ENCODE measurements at places on chromosomes 6 and 20. TPM values are rescaled to one million over a fixed set of nuclear protein-coding genes. Genes with fewer than 3 reads are reported as not detected.

- no peak for DNase-seq
These were observed 27.6 kb downstream of the KIF25 start for GRCh38 chr6:168024951-168025510.

The LTA gene
- total RNA-seq = not detected

The GPSM3 gene
- 80.6 TPM for total RNA-seq

The DNAH8 gene
- total RNA-seq = not detected

GRCh38 chr6:139860203-139860602 is 485.8 kb upstream of the CITED2 start:
- no peak for DNase-seq

- no peak for DNase-seq
These were observed 698.2 kb downstream of the COL12A1 start for GRCh38 chr6:74507649-74508048.

DNA sequence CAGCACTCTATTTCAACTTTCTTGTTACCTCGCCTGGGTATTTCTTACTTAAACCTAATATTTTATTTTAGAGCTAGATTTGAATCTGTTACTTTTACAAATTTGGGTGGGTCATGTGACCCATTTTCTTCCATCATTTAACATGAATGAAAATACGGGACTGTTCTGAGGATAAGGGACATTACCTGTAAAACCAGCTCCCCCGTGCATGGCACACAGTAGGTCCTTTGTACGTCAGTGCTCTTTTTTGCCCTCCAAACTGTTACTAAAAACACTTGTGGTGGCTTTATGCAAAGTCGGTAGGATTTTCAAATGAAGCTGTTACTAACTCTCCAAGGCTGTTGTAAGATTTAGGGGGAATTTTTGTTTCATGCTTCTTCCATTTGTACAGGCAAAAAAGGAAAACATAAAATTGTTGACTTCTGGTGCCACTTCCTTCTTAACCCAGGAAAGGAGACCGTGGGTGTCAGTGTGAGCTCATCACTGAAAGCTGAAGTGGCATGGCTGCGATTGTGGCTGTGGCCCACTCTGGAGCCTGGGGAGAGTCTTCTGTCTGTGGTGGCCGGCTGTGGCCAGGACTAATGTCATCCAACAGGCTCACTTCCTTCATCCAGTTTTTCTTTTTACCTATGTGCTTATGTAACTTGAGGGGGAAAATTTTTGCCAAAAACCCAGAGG is 40.2 kb upstream of the PXDC1 start:
- no peak for DNase-seq

The NOTCH4 gene
- 1.1 TPM for total RNA-seq

- no peak for DNase-seq
These were observed 15.6 kb upstream of the CBFA2T2 start for GRCh38 chr20:33474097-33474873.

DNA sequence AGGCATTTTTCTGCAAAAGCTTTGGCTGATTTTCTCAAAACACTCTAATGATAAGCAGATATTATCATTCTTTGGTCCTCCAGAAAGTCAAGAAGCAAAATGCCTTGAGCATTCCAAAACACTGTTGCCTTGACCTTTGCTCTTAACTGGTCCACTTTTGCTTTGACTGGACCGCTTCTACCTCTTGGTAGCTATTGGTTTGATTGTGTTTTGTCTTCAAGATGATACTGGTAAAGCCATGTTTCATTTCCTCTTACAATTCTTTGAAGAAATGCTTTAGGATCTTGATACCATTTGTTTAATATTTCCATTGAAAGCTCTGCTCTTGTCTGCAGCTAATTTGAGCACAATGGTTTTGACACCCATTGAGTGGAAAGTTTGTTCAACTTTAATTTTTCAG is 35.6 kb upstream of the SDHAF4 start:
- no peak for DNase-seq

GRCh38 chr6:129342243-129342642 is 367.7 kb downstream of the ARHGAP18 start:
- DNase-seq = no peak

- DNase-seq = no peak
These were observed 696.9 kb upstream of the EYS start for GRCh38 chr6:66403966-66404365.

The TTBK1 gene
- total RNA-seq = not detected

DNA sequence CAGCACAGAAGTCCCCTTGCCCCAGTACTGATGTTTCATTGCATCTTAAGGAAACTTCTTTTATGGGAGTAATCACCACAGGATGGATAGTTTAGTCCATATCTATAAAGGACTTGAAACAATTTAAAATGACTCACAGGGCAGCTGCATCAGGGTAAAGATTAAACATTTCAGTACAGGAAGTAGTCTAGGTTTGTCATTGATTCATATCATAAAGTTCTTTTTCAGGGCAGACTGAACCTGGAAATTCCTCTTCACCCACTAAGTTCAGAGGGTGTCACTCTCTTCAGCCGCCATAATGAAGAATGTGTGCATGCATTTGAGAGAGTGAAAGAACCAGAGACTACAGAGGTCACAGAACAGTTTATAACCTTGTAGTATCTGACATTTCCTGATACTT is 296.3 kb upstream of the JAG1 start:
- peak; percentile 18 for DNase-seq

The LBP gene
- total RNA-seq = not detected

The OGFR gene
- 95.5 TPM for total RNA-seq

GRCh38 chr20:38202153-38202981 is 37.3 kb upstream of the TGM2 start:
- DNase-seq = no peak

GRCh38 chr20:50151034-50151743 is 2.3 kb downstream of the PEDS1 start:
- no peak for DNase-seq

The DOK5 gene
- total RNA-seq = 0.31 TPM

GRCh38 chr6:17045581-17046322 is 56.1 kb upstream of the STMND1 start:
- no peak for DNase-seq

GRCh38 chr20:3255728-3256127 is 16.7 kb upstream of the SLC4A11 start:
- DNase-seq = no peak

DNA sequence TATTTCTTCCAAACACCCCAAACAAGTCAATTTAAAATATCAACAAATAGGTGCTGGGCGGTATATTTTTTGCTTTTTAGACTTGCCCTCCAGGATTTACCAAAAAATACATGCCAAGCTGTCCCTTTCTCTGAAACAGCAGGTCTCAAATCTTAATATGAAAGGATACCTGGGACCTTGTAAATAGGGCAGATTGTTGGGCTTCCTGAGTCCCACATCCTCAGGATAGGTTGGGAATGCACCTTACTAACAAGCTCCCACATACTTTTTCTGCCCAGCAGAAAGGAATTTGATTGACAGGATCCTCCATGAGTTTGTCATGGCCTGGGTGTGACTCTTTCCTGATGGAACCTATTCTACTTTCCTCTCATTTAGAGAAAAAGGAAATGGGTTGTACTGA is 4.9 kb upstream of the SLC24A3 start:
- DNase-seq = no peak

DNA sequence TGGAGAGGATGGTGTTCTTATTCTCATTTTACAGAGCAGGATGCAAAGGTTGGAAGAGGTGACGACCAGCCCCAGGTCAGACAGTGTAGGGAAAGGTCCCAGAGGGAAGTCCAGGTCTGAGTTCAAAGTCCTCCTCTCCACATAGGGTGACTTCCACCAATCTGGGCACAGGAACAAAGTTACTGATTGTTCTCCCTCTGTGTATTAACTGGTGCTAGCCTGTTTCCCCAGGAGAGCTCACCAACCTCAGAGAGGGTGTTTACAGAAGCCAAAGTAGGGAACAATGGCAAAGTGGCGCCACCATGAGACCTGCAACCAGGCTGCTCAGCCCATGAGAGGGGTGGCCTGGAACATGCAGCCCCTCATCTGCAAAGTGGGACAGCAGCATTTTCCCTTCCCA is 16.8 kb upstream of the SIRPB1 start:
- DNase-seq = no peak

The PCED1A gene
- total RNA-seq = 29.3 TPM

The ZFP57 gene
- total RNA-seq = not detected

DNA sequence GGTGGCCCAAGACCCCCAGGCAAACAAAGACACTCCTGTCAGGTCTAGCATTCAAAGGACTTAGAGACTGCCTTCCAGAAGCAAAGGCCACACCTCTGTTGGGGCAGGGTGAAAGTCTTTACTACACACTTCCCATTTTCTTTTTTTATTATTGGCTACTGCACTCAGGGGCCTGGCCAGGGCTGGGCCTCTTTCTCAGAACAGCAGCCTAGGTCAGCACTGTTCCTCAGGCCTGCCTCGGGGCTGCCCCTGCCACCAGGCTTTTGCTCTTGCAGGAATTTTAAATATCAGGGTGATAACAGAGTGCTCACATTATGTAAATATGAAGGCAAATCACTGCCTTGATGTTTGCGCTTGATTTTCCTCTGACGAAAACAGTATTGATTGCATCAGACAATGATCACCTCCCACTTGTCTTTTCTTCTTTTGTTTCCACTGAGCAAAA is 18.5 kb downstream of the GSTA4 start:
- no peak for DNase-seq

- no peak for DNase-seq
These were observed 22.7 kb downstream of the SENP6 start for GRCh38 chr6:75624335-75624734.

The KIAA1755 gene
- not detected for total RNA-seq

Data from HT1080 (cell line).